Foreskin keratinocyte (primary cell): ENCODE measurements at places on chromosomes 13 and 19. TPM values are rescaled to one million over a fixed set of nuclear protein-coding genes. Genes with fewer than 3 reads are reported as not detected.
A peak's percentile ranks its signal among the peaks of the same experiment; 100 is the strongest.

The FXYD3 gene
- 243 and 312 TPM in 2 replicates for total RNA-seq

DNA sequence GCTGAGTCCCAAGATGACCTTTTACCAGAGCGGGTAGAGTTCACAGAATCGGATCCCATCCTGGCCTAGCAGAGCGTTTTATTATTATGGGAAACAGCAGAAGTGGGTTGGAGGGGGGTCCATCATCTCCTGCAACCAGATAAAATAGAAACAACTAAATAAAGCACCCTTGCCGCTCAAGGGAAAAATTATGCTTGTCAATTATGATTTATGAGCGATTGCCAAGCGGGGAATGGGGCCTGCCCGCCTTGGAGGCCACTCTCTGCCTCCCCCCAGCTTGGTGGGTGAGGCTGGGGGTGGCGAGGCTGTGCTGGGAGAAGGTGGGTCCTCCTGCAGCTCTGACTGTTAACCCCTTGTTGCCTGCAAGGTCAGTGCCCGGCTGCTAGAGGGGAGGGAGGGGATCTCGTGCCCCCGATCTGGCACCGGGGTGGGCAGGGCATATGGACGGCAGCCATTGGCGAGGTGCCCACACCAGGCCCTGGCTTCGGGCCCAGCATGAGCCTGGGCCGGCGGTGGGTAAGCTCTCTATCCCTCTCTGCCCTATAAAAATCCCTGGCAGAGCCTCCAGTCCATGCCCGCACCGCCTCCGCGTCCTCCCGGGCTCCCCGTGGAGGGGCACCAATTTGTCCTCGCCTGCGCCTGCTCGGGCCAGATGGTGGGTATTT is 129.1 kb downstream of the URI1 start:
- no peak for DNase-seq

DNA sequence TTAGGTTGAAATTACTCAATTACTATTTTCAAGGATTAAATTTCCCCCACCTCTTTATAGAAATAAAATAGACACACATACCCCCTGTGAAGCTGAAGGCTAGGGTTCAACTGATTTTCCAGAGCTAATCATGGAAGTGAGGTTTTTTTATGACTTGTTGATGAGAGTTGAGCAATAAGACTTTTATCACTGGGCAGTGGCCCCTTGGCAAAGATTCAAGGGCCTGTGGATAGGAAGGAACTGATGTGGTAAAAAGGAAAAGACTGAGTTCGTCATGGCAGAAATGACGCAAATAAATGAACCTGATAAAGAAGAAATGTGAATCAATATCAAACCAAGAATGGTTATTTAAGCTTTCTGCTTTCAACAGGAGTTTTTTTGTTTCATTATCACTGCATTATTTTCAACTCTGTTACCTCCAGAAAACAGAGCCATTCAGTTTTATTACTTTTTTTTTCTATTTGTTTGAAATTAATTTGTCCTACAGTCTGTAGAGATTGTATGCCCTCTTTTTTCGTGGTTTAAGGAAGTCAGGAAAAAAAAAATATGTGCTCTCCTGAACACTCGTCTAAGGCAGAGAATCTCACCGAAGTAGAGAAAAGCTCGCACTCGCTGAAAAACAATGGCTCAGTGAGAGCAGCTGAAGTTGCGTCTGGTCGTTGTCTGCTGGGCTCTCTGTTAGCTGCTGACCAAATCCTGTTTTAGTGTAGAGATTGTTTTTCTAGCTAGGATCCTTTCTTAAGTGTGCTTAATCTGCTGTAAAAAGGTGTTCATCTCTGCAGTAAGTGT is 38.9 kb downstream of the STOML3 start:
- DNase-seq: no peak

DNA sequence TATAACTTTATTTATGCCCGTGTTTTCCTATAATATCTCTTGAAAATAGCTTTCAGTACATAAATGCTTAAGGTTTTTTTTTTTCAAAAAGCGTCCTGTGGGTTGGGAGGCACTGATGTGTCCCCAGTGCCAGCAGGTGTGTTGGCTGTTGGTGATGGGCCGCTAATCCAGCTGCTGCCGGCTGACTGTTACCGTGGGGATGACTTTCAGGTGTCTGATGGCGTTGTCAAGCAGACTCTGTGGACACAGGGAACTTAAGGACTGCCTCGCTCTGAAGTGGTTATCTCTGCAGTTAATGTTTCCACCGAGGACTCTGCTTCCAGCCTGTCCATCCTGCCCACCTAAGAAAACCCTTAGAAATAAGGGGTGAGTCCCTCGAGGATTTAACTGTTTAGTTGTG is 94.5 kb downstream of the ANKRD10 start:
- no peak for DNase-seq

DNA sequence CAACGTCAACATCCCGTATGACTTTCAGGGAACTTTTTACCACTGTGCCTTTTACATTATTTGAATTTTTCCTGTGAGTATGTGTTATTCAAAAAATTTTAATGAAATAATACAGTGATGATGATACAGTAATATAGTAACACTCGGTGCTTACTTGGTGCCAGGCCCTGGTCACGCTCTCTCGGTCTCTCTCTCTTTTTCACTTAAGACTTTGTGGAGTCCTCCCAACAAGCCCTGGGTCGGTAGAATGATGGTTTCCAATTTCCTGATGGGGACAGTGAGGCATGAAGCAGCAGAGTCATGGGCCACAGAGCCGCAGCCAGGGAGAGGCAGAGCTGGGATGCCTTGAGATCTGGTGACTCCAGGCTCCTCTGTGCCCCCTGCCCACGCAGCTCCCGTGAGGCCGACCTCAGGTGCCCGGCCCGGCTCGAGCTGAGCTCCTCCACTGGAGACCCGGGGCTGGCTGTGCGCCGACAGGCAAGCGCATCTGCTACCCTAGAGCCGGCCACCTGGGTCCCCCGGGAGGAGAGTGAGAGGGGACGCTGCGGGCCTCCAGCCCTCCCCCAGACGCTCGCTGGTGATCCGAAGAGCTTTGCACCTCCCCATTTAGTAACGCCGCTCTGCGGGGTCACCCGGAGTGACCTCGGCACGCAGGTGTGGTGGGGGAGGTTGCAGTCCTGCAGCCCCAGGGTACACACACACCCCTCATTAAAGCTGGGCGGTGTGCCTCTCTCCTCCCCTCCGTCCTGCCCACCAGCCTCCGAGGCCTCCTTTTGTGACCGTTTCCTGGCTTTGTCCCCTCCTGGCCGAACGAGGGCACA is 4.4 kb upstream of the SBK3 start:
- DNase-seq: peak; percentile 26

- no peak for DNase-seq
Measured at GRCh38 chr19:39166571-39167391, 30.0 kb upstream of the NCCRP1 start.
